Stromal cell of bone marrow (primary cell): ENCODE measurements at places on chromosomes 1 and 21.

GRCh38 chr1:17795081-17795809 lies 40.1 kb downstream of the ACTL8 start:
- DNase-seq, result no peak

- DNase-seq, result no peak
These were observed 45.6 kb downstream of the IRF2BP2 start for GRCh38 chr1:234564035-234565029.

DNA sequence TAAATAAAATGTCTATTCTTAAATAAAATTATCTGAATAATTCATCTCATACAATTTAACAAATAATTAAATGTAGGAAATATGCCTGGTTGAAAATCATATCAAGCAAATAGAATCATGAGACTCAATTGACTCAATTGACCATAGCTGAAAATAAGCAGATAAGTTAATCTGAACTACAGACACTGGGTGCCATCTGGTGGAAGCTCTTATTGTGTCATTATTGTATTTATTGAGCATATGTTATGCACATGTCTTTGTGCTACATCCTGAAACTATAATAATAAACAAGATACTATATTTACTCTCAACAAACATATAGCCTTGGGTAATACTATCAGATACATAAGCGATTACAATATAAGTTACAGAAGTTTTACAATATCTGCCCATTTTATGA lies 41.0 kb downstream of the BRINP3 start:
- DNase-seq, result no peak

DNA sequence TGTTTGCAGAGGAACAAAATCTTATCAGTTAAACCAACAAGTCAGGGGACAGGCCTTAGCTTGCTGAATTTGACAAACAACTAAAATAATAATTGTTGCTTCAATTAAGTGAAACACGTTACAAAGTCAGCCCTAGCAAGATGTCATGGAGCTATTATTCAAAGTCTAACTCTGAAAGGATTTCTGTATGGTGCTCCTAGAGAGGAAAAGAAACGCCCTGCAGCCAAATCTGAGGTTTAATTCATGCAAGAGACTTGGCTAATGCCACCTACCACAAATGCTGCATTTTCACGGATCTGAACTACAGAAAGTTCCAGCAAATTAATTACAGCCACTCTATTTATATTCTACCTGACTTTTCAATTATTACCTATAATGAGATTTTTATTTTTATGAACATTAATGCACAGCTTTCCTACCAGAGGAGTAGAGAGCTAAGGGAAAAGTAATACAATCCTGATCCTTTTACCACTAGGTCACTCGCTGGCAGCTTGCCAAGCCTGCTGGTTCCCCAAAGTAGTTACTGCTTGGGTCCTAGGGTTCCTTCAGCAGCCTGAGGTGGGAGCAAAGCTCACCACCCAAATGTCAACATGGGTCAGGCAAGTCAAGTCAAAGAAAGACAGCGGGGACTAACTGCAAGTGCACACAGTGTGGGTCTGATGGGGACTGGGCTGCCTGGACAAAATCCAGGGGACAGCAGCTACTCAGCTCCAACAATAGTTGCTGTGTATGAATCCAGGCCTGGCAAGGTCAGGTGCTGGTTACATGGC lies 8.5 kb downstream of the COLGALT2 start:
- DNase-seq, result no peak

GRCh38 chr1:19438516-19439195 lies 46.7 kb downstream of the CAPZB start:
- no peak for DNase-seq

- no peak for DNase-seq
These were observed 22.7 kb downstream of the CDC42BPA start for GRCh38 chr1:227295609-227296008.

GRCh38 chr1:26195805-26196204 lies 5.4 kb downstream of the CATSPER4 start:
- no peak for DNase-seq

GRCh38 chr21:14259747-14260146 lies 43.8 kb downstream of the RBM11 start:
- peak; percentile 31 for DNase-seq

DNA sequence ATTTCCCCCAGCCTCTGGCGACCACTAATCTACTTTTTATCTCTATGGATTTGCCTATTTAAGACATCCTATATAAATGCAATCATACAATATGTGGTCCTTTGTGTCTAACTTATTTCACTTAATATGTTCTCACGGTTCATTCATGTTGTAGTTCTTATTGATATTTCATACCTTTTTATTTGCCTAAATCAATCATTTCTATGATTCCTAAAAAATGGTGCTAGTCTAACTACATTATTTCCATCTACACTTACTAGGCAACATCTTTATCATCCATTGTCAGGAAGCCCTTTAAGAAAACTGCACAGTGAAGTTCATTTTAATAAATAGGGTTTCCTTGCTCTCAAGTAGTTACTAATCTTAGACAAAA lies 380 bp upstream of the FBXO28 start:
- no peak for DNase-seq

DNA sequence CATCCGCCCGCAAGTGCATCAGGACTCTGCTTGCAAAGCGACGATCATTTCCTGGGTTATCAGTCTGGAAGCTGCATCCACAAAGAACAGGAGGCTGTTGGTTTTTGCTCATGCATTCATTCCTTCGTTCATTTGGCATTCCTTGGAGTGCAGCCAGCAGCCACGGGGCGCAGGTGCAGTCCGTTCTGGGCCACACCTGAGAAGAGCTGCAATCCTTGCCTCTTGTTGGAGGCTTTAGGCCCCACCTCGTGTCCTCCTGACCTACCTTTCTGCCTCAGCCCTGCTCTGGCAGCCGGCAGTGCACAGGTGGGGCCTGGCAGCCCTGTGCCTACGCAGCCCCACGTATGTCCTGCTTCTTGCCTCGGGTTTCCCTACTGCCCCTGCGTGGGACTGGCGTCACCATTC lies 19.6 kb upstream of the C2CD2 start:
- no peak for DNase-seq

DNA sequence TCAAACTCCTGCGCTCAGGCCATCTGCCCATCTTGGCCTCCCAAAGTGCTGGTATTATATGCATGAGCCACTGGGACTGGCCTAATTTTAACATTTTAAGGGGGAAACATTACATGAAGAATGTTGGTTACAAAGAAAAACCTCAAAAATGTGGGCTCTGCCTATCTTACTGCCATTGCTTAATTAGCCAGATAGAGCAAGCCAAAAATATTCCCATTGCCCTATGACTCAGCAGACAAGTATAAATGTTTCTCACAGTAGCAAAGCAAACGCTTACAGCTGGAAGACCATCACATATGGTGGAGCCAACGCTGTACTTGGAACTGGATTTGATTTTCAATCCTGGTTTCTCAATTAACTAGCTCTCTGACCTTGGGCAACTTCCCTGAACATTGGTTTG lies 502.0 kb downstream of the SMYD3 start:
- DNase-seq, result peak; percentile 91

DNA sequence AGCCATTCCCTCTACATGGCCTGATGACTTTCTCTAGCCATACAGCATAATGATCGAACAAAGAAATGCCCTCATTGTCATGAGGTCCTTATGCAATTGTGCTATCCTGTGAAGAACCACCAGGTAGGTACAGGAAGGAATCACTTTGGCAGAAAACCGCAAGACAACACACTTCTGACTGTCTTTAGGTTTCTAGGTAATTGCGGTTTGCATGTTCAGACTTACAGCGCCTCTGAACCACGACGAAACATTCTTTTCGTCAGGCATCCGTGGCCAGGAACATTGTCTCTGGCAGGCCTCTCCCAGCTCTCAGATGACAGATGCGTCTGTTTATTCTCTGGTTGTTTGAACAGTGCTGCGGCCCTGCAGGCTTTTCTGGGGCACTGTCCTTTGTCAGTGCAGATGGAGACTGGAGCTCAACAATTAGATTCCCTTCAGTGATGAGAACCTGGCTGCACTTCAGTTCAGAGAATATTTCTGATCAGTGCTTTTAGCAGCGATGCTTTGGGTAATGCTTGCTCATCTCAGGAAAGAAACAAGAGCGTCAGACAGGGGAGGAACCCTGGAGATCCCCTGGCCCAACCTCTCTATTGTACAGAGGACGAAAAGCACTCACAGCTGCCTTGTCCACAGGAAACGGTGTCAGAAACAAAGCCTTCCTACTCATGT lies 63.4 kb downstream of the B3GALT5 start:
- peak; percentile 1 for DNase-seq

DNA sequence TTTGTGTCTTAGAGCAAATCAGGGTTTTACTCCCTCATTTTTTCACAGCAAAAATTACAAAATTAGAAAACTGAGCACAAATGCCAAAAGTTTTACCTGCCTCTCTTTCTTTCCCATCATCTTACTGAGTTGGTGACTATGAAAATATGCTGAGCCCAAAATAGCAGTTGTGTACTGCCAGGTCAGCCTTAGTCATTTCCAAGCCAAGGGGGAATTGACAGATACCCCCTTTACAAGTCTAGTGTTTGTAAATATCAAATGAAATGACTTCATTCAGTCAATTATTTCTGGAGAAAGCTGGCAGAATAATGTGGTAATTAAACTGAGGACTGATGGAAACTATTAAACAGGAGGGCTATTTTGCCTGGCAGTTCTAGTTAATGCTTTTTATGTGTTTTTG lies 11.4 kb upstream of the GORAB start:
- DNase-seq, result peak; percentile 38

DNA sequence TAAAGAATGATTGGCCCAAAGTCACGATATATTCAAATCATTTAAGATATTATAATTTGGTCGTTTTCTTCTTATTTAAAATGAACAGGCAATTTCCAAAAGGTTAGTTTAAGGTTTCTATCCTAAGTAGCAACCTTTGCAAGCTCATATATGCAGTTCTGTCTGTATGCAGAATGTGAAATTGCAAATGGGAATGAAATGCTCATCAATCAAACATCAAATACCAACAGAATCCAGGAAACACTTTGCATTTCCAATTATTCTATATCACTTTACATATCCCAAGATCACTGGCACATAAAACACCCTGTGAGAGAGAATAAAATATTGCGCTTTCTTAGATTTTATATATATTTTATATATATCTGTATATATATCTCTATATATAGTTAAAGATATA lies 237.3 kb downstream of the NRIP1 start:
- DNase-seq, result no peak

DNA sequence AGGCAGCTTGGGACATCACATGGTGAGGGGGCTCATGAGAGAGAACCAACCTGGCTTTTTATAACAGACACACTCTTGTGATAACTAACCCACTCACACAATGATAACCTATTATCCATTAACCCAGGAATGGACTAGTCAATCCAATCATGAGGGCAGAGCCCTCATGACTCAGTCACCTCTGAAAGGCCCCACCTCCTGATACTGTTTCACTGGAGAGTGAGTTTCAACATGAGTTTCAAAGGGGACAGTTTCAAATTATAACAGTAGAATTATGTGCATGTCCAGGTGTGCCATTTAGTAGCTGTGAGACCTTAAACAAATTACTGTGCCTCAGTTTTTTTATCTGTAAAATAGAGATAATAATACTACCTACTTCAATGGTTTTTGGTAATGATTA lies 47.6 kb upstream of the PPP2R5A start:
- DNase-seq, result no peak

- no peak for DNase-seq
These were observed 11.9 kb downstream of the SLC41A1 start for GRCh38 chr1:205800981-205801703.

- no peak for DNase-seq
These were observed 403.4 kb downstream of the NTNG1 start for GRCh38 chr1:107544285-107544684.

- DNase-seq, result peak; percentile 19
These were observed 948 bp downstream of the TXLNA start for GRCh38 chr1:32180186-32181060.

DNA sequence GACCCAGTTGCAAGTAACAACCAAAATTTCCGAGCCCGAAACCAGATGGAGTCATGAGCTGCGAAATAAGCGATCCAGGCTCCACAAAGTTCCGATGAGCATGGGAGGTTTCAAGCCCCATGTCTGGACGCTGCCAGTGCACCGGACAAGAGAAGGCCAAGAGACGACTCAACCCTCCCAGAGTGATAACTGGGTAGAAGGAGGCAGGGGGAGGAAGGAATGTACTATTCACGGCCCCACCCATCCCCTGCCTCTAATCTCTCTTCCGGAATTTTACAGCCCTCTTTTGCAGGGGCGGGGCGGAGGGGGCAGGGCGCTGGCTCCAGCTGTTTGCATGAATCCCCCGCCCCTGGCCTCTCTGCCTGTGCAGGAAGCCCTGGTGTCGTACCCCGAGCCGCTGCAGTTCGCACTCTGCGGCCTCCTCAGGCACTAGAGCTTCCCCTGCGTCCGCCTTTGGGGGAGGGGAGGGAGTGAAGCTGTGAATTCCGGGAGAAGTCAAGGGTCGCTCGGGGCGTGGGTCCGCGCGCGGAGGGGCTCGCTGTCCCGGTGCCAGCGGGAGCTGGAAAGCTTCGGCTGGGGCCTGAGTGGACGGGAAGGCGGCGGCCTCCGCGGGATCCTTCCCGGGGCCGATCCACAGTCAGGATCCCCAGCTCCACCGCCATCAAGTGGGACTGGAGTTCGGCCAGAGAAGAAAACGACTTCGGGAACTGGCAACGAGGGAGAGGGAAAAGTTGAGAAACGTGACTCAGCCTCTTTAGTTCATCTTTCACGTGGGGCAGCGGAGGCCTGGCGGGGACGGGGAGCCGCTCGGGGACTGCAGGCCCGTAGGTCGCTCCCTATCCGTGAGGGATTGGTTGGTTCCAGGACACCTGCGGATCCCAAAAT lies 6.3 kb upstream of the PTP4A2 start:
- peak; percentile 92 for DNase-seq

DNA sequence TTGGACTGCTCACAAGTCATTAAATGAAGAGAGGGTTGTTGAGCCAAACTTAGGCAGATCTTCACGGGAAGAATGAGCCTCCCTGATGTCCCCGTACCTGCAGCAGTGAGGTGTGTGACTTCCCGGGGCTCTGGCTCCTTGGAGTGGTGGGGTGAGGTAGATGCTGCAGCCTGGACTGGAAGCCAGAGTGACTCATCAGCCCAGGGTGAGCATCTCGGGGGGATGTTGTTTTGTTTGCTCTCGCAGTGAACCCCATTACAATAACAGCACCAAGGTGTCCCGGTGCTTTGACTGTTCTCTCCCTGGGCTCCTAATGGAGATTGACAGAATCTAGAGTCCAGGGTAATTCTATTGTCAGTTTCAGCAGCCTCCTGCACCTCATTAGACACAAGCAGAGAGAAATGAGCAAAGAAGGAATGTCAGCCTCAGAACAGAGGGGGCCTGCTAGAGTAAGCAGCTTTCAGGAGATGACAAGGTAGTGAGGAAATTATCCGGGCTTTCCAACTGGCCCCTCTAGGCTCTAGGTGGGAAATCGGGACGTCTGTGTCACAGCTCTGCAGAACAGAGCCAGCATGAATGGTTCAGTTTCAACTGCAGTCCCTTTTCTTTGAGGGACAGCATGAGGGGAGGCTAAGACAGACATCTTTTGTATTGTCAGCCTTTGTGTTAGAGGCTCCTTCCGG lies 36.0 kb upstream of the LRRN2 start:
- DNase-seq, result no peak

- peak; percentile 59 for DNase-seq
These were observed 10.6 kb upstream of the LRRC39 start for GRCh38 chr1:100188617-100189016.

GRCh38 chr1:22141554-22142314 lies 1.2 kb downstream of the WNT4 start:
- DNase-seq, result no peak
